ENCODE measurements at places on chromosomes 11 and 22. TPM values are rescaled to one million over a fixed set of nuclear protein-coding genes. Genes with fewer than 3 reads are reported as not detected.

SOX6 gene
- 20.2 TPM for total RNA-seq

BCO2 gene
- total RNA-seq: 169 TPM

GRCh38 chr22:31635638-31636306 lies 26.2 kb downstream of the PISD start:
- DNase-seq: no peak

DNA sequence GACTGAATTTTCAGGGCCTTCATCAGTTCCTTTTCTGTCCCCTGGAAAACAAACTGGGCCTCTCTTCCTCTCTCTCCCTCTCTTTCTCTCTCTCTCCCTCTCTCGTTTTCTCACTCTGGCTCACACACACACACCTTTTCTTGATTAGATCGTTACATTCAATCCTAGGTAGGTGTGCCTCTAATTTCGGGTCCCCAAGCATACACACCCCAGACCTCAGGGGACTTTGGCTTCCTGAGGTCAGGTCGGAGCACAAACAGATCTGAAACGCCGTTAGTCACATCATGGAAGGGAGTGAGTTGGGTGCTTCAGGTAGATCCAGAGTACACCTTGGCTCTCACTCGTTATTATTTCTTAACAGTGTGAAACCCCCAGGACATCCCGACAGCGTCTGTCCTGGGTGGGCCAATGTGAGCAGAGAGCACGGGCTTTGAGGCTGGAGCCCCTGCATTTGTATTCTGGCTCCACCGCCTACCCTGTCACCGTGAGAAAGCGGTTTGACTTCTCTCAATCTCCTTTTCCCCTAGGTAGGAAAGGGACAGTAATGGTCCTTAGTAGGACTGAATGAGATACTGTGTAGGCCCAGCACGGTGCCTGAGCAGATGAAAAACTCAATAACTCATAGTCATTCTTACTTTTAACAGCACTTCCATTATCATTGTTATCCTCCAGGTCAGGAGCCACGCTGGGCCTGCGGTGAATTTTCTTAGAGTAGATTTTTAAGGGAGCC lies 37.3 kb upstream of the POU2AF1 start:
- no peak for DNase-seq

GRCh38 chr22:38257181-38257580 lies 15.6 kb downstream of the TMEM184B start:
- no peak for DNase-seq

- DNase-seq: no peak
Measured at GRCh38 chr11:130420478-130421198, 7.8 kb downstream of the ADAMTS8 start.

- no peak for DNase-seq
Measured at GRCh38 chr11:123374622-123374968, 55.5 kb upstream of the GRAMD1B start.

DNA sequence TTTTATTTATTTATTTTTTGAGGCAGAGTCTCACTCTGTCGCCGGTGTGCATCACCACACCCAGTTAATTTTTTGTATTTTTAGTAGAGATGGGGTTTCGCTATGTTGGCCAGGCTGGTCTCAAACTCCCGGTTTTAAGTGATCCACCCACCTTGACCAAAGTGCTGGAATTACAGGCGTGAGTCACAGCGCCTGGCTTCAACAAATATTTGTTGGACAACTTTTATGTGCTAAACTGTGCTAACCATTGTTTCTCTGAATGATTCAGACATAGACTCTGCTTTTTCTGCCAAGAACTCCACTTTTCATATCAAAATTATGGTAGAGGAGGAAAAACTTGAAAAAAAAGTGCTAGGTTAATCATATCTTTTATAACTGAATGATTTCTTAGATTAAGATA lies 36.3 kb downstream of the MMP7 start:
- DNase-seq: no peak

DNA sequence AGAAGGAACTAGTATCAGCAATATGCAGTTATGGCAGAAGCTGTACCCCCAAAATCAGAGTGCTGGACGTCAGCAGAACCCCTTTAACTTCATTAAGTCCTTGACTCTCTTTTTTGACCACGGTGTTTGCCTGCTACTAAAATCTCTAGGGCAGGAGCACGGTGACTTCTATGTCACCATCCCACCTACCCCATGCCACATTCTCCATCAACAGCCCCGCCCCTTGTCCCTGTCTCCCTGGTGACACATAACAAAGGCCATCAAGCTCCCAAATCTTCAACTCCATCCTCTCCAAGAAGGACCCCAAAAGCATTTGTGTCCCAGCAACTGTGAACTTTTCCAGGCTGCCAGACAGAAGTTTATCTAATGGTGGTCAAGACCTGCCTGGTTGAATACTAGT lies 894 bp downstream of the ADA2 start:
- no peak for DNase-seq

DNA sequence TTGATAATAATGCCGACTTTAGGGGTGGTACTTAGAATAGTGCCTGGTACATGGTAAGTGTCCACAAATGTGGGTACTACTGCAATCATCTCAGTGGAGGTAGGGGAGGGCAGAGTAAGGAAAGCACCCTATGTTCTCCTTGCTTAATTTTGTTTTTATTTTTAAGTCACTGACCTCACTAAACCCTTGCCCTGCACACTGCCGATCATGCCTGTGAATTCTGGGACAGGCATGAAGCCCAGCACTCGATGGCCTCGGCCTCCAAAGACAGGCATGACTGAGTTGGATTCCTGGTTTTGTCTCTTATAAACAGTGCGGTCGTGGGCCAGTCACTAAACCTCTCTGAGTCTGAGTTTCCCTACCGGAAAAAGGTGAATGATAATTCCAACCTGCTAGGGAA lies 6.9 kb downstream of the LGALS12 start:
- no peak for DNase-seq
